RPMI7951 (cell line): ENCODE measurements at places on chromosomes 12 and 14. TPM values are rescaled to one million over a fixed set of nuclear protein-coding genes. Genes with fewer than 3 reads are reported as not detected.

Gene KRT2
- not detected in 2 replicates for total RNA-seq

- DNase-seq, result peak; percentile 10
These were observed 38.1 kb upstream of the CAPRIN2 start for GRCh38 chr12:30792648-30793499.

Gene DEPDC4
- 2.3 and 4.2 TPM in 2 replicates for total RNA-seq

GRCh38 chr12:90990611-90991010 is 14.2 kb downstream of the EPYC start:
- DNase-seq, result no peak

Gene VRK1
- total RNA-seq, result 64.5 and 72.2 TPM in 2 replicates

Gene FAIM2
- total RNA-seq, result 0.98 and 1.2 TPM in 2 replicates

- no peak for DNase-seq
These were observed 106.7 kb upstream of the MIS18BP1 start for GRCh38 chr14:45359746-45360145.

Gene NRL
- 0.60 and 1.5 TPM in 2 replicates for total RNA-seq

Gene LALBA
- not detected in 2 replicates for total RNA-seq

GRCh38 chr14:81165188-81165587 is 55.6 kb downstream of the GTF2A1 start:
- no peak for DNase-seq
